ENCODE measurements at places on chromosomes 16 and 17.

DNA sequence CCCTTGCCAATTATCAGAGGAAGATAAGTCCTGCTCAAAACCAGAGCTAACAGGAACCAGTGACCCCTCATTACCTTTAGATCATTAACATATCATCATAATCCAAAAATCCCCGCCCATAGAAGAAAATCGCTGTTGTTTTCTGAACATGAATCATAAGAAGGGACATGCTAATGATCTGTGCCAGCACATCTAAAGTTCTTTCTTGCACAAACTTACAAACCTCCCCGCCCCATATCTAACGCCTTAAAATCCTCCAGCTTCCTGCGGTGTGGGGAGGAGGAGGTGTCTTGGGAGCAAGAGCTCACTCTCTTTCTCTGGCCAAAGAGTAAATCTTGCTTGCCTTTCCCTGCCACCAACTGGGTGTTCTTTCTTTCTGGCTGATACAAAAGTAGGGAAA lies 78.3 kb downstream of the IRX3 start:
- DNase-seq = no peak

GRCh38 chr17:82882715-82883418 lies 43.0 kb upstream of the ZNF750 start:
- DNase-seq = peak; percentile 53

DNA sequence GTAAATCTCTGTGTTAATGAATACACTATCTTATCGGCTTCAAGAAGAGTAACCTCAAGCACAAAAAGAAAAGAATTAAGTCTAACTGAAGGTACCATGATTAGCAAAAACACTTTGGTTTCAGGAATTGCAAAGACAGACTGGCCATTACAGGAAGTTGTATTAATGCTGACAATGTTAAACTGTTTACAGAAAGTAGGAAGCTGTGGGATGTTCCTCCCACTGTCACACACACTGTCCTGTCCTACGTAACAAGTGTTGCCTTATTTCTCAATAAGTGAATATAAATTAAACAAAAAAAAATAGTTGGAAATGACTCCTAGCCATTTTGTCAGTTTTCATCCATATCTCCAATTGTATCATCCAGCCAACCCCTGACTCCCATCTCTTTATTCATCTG lies 8.6 kb downstream of the GNA13 start:
- DNase-seq = no peak

GRCh38 chr17:76481071-76481655 lies 13.8 kb downstream of the AANAT start:
- no peak for DNase-seq

DNA sequence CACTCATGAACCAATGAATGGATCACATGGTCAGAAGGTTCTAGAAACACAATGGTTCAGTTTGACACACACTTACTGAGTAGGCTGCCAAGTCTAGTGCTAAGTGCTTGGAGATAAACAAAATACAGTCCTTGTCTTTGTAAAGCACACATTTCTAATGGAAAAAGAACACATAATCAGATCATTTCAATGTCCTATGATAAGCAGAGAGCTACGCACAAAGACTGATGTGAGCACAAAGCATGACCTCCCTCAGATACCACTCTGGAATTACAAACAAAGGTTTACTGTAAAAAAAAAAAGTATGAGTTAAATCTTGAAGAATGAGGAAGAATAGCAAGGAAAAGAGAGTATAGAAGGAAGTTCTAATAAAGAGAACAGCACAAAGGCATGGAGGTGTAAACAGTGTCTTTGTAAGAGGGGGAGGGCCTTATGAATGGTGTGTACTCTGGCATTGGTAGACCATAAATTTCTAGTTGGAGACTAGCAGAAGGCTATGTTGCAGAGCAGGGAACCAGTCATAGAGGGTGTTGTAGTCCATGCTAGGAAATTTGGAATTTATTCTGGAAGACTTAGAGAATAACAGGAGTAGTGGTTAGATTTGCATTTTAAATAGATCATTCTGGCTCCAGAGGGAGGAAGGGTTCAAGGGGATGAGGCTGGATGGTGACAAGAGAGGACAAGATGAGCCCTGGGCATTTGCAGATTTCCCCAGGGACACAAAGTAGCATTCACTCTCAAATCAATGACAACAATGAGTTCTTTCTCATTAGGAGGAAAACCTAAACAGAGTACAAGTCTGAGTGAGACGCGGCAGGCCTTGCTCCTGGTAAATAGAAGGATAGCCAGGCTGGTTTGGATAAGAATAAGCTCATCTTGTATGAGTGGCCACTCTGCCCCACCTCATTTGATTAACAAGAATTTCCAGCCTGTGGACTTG lies 468.0 kb downstream of the TOX3 start:
- DNase-seq = no peak

GRCh38 chr17:36501351-36501750 lies 14.9 kb downstream of the ZNHIT3 start:
- DNase-seq = no peak

GRCh38 chr16:50839356-50839755 lies 97.5 kb downstream of the CYLD start:
- no peak for DNase-seq

GRCh38 chr16:13351601-13352217 lies 450.3 kb downstream of the SHISA9 start:
- no peak for DNase-seq

DNA sequence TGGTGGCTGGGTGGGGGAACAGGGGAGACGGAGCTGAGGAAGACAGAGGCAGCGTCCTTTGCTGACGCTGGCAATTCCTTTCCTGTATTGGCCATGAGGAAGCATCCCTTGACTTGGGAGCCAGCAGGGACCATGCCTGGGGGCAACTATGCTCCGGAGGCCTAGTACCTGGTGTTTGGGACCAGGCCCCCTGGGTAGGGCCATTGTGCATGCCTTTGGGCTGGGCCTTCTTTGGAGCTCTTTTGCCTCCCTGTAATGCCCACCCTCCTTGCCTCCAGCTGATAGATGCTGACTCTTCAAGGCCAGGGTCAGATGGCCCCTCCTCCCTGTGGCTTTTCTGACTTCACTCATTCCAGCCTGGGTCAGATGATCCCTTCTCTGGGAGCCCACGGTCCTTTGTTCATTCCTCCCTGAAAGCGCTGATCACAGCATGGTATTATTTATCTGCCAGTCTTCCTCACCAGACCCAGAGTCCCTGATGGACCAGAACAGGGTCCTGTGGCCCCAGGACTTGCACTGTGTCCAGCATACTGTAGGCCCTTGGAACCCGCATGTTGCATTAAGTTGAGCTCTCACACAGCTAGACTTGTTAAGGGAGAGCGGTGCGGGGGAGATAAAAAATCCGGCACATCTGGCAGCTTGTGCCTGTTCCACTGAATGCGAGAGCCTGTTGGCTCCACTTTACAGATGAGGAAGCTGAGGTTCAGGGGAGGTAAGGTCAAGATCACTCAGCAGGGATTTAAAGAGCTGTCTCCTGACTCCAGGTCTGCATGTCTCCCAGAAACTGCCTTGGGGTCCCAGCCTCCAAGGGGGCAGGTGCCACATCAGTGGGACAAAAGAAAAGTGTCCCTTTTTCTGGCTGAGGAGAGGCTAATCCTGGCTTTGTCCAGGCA lies 2.9 kb downstream of the STARD3 start:
- DNase-seq = no peak

DNA sequence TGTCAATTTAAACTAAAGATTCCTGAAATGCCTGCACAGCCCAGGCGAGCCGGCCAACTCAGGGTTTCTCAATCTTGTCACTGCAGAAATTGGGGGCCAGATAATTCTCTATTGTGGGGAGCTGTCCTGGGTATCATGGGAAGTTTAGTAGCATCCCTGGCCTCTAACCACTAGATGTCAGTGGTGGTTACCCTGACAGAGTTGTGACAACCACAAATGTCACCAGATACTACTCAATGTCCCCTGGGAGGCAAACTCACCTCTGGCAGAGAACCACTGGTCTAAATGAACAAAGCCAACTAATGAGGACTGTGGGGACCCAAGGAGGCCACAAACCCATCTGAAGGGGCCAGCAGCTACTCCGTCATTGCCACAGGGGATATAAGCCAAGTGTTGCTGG lies 90.9 kb downstream of the MYH11 start:
- peak; percentile 2 for DNase-seq

GRCh38 chr17:40178021-40178601 lies 841 bp downstream of the RAPGEFL1 start:
- no peak for DNase-seq

GRCh38 chr16:74909665-74910064 lies 75.3 kb downstream of the WDR59 start:
- DNase-seq = no peak

GRCh38 chr16:84406006-84406963 lies 37.9 kb downstream of the ATP2C2 start:
- no peak for DNase-seq

DNA sequence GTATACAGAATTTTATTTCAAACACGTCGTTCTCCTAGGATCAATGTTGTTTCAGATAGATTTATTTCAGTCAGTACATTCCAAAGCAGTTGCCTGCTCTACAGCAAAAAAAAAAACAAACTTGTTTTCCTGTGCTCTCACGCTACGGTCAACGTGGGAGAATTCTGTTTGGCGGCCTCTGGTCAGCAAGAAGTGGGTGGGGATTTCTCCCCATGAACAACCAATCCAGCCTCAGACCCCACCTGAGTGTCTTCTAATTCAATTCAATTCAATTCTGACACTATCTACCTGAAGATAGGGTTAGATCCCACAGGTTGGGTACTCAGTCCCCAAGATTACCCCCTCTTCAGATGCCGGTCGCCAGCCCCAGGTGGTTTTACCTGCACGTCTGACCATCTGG lies 22.1 kb downstream of the C17orf58 start:
- DNase-seq = no peak

GRCh38 chr17:16465052-16465312 lies 27.0 kb downstream of the LRRC75A start:
- DNase-seq = no peak

DNA sequence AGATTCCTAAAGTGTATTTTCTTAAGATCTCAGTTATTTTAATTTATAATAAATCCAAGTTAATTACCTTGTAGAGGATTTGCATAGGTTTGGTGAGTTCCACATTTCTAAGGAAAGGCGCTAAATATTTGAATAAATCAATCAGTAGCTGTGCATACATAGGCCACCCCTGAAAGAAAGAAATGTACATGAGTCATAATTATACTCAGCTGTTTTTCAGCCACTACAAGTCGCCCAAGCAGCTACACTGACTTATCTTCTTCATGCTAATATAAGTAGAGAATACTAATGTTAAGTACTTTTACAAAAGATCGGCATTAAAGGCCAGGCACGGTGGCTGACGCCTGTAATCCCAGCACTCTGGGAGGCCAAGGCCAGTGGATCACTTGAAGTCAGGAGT lies 14.9 kb downstream of the SETD6 start:
- DNase-seq = no peak

DNA sequence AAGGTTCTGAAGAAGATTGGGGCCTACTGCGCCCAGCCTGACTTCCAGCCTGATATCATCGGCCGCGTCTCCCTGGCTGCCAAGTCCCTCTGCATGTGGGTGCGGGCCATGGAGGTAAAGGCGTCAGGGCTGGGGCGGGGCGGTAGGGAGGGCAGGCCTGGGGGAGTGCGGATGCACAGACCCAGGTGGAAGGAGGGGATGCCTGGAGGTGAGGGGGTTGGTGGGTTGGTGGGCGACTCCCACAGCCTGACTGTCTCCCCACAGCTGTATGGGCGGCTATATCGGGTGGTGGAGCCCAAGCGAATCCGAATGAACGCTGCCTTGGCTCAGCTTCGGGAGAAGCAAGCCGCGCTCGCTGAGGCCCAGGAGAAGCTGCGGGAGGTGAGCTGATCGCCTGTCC lies 26.8 kb upstream of the KDM6B start:
- DNase-seq = no peak

GRCh38 chr16:80197741-80198201 lies 343.0 kb upstream of the DYNLRB2 start:
- DNase-seq = no peak

GRCh38 chr17:76598004-76598439 lies 12.4 kb upstream of the ST6GALNAC2 start:
- no peak for DNase-seq

DNA sequence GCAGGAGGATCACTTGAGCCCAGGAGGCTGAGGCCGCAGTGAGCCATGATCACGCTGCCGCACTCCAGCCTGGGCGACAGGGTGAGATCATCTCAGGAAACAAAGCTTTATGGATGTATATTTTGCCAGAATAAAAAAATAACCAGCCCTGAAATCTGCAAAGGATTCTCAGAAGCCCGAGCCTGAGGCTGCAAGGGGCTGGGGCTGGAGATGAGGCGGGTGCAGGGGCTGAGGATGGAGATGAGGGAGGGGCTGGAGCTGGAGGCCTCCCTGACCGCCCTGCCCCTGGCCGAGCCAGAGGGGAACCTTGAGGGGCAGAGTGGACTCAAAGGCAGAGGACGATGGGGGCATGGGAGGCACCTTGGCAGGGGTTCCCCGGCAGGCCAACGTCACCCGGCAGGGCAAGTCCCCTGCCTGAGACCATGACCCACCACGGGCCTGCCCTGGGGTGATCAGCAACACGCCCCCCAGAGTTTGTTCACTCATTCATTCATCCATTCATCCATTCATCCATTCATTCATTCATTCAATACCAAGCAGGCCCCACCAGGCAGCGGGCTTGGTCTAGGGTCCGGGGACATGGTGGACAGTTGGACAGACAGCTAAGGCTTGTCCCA lies 32.5 kb downstream of the PIEZO1 start:
- DNase-seq = no peak

DNA sequence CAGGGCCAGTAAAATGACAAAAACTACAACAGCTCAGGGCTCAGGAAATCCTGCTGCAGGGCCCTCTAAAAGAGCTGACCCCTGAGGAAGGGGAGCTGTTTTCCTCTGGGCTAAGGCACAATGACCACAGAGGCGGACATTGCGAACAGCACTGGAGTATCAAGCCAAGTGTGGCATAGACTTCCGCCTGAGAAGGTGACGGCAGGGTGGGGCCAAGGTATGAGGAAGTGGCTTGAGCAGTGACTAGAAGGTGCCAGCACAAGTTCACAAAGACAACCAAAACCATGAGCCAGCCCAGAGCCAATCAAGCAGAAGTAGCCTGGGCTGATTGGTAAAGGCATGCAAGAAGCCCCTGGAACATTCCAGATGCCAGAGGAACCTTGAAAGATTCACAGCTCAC lies 13.9 kb downstream of the ERN2 start:
- DNase-seq = no peak

- DNase-seq = no peak
These were observed 33.1 kb upstream of the HERPUD1 start for GRCh38 chr16:56898847-56899246.

- no peak for DNase-seq
These were observed 137.5 kb upstream of the PLEKHM1 start for GRCh38 chr17:45628019-45628418.

- no peak for DNase-seq
These were observed 9.1 kb upstream of the TMEM100 start for GRCh38 chr17:55731586-55732250.

- no peak for DNase-seq
These were observed 9.5 kb downstream of the DLX4 start for GRCh38 chr17:49978501-49978900.

- no peak for DNase-seq
These were observed 477.1 kb downstream of the TOX3 start for GRCh38 chr16:52069866-52070265.

DNA sequence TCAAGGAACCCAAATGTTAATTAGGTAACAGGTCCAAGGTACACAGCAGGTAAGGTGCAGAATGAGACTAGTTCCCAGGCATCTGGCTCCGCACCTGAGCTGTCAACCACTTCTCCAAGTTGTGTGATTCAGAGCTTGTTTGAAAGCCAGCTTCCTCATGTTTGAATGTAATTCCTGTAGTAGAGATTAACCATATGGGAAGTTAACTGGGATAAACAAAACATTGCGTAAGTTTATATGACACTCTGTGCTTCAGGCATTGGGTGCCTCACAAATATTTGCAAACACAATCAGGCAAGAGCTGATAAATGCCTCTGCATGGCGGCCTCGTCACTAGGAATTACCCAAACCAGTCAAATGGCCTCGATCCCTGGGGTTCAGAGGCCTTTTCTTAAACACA lies 27.9 kb upstream of the CPHXL start:
- no peak for DNase-seq

GRCh38 chr16:52251495-52251894 lies 295.4 kb downstream of the TOX3 start:
- DNase-seq = no peak

Data from stimulated activated CD8-positive, alpha-beta memory T cell treated with anti-CD3 and anti-CD28 coated beads, Interleukin-7, amount 100 ng/mL, for 48 hours (primary cell).